ENCODE measurements at places on chromosomes 3 and 15.

GRCh38 chr3:135249186-135249585 lies 454.1 kb downstream of the EPHB1 start:
- DNase-seq = no peak

DNA sequence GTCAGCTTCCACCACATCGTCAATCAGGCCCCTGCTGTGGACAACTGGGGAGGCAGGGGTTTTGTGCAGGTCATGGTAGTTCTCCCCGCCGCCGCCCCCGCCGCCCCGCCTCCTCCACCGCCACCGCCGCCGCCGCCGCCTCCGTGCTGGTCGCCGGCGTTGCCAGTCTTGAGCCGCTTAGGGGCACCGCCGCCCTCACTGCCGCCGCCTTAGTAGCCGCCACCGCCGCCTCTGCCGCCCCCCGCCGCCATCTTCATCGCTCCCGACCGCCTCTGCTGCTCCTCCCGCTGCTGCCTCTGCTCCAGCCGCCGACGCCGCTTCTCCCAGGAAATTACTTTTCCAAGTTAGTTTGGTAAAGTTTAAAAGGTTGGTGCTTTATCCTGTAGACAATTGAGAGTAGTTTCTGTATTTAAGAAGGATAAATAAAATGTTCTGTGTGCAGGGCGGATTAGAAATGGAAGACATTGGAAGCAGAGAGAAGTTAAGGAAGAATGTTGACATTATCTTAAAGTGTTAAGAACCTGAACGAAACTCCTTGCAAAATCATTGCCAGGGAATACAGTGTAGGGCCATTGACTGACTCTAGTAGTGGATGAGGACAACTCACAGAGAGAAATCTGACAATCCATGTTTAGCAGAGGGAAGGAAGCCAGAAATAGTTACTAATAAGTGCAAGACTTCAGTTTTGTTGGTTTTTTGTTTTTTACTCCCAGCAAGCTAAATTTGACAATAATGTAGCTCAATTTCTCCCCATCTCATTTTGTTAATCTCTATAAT lies 53.0 kb upstream of the GOLGA8A start:
- no peak for DNase-seq

DNA sequence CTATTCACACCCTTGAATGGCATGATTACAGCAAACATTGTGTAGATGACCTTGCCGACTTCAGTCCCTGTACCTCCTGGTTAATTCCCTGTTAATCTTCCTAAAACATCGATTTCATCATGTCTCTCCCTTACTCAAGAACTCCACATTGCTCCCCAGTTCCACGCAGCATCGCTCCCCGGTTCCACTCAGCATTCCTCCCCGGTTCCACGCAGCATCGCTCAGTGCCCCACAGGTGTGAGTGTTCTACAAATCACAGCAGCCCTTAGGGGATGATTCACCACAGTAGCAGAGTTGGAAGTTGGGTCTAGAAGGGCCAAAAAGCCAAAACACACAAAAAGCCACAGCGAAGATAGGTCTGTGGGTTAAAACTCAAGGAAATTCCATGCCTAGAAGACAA lies 8.6 kb upstream of the TNK2 start:
- no peak for DNase-seq

- no peak for DNase-seq
Measured at GRCh38 chr3:182465301-182466185, 327.8 kb upstream of the ATP11B start.

GRCh38 chr3:187966096-187966495 lies 187.9 kb upstream of the LPP start:
- no peak for DNase-seq

DNA sequence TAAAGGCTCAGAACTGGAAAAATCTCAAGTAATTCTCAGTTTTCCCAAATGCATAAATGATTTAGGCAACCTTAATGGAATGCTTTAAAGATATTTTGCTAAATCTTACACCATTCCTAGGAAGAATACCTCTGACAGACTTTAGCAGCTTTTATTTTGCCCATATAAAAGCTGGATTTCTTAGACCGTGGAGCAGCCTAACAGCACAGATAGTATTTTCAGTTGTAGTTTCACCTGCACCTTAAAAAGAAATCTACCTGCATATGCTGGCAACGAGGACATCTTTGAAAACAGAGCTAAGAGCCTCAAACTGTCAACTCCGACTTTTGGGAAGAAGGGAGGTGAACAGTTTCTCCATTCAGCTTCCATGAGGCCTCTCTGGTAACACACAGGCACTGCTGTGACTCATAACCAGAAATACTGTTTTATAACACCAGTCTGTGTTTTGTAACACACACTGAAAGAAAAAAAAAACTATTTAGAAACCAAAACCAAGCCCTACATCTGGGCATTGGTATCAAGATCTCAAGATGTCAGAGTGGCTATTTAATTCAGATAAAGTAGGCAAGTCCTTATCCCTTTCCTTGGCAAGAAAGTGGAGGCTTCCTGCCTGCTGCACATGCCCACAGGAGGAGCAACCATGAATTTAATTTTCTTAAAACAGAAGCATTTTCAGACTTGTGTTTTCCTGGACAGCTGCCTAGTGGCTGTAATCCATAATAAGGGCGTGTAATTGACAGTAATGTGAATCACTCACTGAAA lies 181.5 kb upstream of the ICE2 start:
- DNase-seq = peak; percentile 82

DNA sequence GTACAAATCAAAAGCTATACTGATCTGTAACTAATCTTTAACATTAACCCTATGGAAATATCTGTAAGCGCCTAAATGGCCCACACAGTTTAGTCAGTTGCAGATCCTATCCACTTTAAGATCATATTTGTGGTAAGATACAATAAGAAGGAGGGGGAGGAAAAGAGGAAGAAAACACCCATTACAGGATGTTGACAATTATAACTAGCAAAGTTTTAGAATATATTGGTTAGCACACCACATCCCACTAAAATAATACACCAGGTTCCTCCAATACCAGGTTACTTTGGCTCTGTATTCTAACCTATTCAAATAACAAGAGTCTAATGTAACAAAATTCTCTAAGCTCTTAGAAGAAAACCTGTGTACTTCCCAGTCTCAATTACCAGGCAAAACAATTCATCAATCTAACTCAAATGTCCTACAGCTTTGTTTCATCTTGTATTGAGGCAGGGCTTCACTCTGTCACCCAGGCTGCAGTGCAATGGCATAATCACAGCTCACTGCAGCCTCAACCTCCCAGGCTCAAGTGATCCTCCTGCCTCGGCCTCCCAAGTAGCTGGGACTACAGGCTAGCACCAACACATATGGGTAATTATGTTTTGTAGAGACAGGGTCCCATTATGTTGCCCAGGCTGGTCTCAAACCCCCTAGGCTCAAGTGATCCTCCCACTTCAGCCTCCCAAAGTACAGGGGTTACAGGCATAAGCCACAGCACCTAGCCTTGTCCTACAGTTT lies 4.2 kb downstream of the SLC4A7 start:
- no peak for DNase-seq

- no peak for DNase-seq
Measured at GRCh38 chr3:5463991-5464390, 276.5 kb downstream of the EDEM1 start.

- no peak for DNase-seq
Measured at GRCh38 chr15:57026016-57026592, 107.7 kb downstream of the TCF12 start.

DNA sequence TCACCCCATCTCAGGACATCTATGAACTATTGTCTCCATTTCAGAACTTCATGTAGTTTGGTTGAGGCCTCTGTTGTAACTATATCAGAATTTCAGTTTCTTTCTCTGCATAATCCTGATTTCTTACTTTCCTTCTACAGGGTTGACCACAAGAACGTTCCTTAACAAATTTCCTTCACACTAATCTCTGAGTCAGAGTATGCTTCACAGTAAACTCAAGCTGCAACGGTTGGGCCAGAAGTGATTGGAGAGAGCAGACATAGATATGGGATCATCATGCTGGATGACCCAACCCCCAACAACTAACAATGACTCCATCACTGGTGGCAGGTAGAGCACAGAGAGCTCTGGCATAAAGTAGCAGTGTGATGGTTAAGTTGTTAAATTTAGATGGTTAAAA lies 128.8 kb upstream of the OSTN start:
- DNase-seq = peak; percentile 93

GRCh38 chr15:90960298-90961091 lies 5.8 kb downstream of the RCCD1 start:
- DNase-seq = no peak

GRCh38 chr3:66270701-66271100 lies 49.9 kb downstream of the SLC25A26 start:
- DNase-seq = no peak

DNA sequence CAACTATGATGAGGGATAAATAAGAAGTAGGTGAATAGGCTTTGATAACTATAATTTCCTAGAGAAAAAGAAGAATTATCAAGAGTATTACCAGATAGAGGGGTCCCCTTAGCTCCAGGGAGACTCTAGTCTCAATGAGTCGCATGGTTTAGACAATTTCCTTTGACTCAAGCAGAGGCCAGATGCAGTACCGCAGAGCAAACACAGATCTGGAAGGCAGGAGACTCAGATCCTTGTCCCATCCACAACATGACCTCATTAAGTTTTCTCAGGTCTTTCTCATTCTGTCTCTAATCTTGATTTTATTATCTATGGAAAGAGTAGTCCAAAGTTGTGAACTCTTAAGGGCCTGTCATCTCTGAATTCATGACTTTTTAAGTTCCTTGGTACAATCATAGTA lies 987.9 kb downstream of the NTRK3 start:
- peak; percentile 69 for DNase-seq

DNA sequence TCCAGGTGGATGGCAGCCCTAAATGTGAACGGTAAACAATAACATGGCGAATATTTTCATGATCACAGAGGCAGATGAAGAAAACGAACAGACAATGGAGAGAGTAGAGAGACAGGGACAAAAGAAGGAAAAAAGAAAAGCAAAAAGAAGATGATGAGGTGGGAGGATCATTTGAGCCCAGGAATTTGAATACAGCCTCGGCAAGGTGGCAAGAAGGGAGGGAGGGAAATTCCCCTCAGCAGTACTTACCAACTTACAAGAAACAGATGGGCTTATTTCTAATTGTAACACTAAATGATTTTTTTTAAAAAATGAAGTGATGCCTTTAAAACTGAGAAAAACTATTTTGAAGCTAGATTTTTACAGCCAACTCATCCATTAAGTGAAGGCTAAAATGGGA lies 6.0 kb upstream of the MAP4 start:
- no peak for DNase-seq

GRCh38 chr15:35986191-35986721 lies 440.3 kb upstream of the DPH6 start:
- DNase-seq = peak; percentile 24

- no peak for DNase-seq
Measured at GRCh38 chr15:40247406-40247971, 8.6 kb downstream of the PAK6 start.

- peak; percentile 90 for DNase-seq
Measured at GRCh38 chr3:105906836-105907235, 38.0 kb upstream of the CBLB start.

- DNase-seq = no peak
Measured at GRCh38 chr3:45914362-45915058, 28.2 kb downstream of the CCR9 start.

GRCh38 chr15:70243686-70244540 lies 146.2 kb upstream of the TLE3 start:
- no peak for DNase-seq

- no peak for DNase-seq
Measured at GRCh38 chr15:81254277-81254915, 57.7 kb downstream of the IL16 start.

- DNase-seq = peak; percentile 50
Measured at GRCh38 chr3:129855832-129856419, 37.6 kb downstream of the TMCC1 start.
